Activated T-helper 2 cell treated with anti-CD3 and anti-CD28 coated beads, Interferon-gamma antibody, Interleukin-2, Interleukin-4, amounts not matched to agents 10 μg/mL and 5 μg/mL and 100 μg/mL, durations not matched to agents 14 hours and 24 hours and 36 hours (primary cell): ENCODE measurements at places on chromosomes 4 and X.

DNA sequence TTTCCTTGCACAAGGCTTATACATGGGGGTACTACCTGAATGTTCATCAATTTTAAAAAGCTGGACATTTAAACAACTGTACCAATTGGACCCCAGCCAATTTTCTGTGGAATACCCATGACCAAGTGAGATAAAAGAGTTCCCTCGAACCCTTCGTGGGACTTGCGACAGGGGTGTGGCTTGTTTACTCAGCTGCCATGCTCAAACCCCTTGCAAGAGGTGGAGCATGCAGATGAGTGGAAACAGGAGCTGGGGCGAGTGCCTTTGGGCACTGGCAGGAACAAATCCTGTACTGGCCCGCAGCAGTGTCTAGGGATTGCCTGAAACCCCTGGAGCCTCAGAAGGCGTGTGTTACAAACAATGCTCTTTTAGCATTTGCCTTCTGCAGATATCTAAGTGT, 144.2 kb downstream of the PDHA2 start:
- no peak for DNase-seq

DNA sequence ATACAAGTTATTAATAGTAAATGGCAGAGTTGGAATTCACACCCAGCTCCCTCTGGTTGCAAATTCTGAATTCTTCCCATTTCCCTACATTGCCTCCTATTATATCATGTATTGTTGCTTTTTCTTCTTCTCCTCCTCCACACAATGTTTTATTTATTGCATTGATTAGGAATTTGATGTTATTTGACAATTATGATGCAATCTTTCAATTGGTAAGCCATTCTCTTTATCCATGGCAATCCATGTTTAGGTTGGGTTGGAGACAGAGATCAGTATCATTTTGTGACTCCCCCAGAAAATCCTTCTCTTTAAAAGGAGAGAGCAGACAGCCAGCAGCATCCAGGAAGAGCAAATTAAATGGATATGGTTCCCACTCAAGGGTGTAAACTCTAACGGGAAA, 30.5 kb downstream of the TTC29 start:
- DNase-seq = no peak

DNA sequence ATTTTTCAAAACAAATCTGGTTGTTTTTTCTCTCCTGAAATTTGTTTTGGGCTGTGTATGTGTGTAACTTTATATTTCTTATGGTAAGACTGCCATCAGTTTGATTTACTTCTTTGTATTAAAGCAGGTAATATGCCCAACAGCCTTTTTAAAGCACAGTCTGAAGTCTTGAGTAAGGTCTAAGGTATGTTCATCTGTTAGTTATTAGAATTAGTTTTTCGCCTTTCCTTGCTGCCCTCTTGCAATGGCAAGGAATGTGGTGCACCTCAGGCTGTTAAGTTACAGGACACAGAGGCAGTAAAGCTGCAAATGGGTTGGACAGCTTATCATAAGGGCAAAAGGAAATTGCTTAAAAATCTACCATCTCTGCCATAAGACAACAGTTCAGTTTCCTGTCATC, 71.8 kb downstream of the METTL14 start:
- no peak for DNase-seq

DNA sequence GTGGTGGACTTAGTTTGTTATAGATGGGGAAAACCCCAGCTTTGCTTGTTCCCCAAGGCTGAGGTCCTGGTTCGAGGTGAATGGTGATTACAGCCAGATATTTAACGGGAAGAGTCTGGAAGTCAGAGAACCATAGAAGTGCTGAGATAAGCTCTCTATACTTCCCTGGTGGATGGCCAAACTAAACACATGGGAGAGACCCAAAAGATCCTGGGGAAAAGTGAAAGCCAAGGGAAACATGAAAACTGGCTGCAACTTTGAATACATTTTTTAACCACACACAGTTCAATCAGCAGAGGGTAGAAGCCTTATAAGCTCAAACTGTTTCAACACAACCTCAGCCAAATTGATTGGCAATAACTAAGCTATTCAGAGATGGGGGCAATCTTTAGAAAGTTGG, 29.3 kb upstream of the SRPX start:
- DNase-seq = no peak

DNA sequence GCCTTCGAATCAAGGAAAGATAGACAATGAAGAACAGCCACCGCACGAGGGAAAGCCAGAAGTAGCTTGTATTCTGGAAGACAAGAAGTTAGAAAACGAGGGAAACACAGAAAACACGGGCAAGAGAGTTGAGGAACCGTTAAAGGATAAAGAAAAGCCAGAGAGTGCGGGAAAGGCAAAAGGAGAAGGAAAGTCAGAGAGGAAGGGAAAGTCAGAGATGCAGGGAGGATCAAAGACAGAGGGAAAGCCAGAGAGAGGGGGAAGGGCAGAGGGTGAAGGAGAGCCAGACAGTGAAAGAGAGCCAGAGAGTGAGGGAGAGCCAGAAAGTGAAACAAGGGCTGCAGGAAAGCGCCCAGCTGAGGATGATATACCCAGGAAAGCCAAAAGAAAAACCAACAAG, 1.4 kb downstream of the TCEAL2 start:
- DNase-seq = no peak

DNA sequence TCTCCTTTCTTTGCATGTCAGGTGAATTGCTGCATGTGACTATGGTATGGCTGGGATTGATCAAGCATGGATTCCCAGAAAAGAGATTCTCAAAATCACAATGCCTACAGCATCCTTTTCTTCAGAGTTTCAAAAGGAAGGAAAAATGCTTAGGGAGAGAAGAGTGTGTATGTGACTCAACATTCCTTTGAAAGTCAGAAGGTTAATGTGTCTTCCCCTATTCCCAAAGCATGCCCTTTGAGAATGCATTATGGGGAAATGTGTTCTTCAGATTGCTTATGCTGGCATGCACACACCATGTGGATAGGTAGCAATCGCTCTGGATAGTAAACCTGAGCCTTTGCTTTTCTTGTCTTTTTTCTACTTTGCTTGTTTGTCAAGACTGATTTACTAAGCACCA, 78.5 kb downstream of the ELOVL6 start:
- no peak for DNase-seq

DNA sequence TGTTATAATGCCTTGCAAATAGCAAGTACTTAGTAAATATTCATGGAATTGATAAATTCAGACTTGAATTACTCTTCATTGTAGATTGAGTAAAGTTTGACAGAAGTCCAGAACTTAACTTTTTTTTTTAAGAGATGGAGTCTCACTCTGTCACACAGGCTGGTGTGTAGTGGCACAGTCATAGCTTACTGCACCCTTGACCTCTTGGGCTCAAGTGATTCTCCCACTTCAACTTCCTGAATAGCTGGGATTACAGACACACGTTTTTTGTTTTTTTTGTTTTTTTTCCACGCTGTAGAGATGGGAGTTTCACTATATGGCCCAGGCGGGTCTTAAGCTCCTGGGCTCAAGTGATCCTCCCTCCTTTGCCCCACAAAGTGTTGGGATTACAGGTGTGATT, 32.1 kb downstream of the UBE2K start:
- DNase-seq = no peak

GRCh38 chr4:39706741-39707511, 9.0 kb downstream of the UBE2K start:
- DNase-seq = no peak

DNA sequence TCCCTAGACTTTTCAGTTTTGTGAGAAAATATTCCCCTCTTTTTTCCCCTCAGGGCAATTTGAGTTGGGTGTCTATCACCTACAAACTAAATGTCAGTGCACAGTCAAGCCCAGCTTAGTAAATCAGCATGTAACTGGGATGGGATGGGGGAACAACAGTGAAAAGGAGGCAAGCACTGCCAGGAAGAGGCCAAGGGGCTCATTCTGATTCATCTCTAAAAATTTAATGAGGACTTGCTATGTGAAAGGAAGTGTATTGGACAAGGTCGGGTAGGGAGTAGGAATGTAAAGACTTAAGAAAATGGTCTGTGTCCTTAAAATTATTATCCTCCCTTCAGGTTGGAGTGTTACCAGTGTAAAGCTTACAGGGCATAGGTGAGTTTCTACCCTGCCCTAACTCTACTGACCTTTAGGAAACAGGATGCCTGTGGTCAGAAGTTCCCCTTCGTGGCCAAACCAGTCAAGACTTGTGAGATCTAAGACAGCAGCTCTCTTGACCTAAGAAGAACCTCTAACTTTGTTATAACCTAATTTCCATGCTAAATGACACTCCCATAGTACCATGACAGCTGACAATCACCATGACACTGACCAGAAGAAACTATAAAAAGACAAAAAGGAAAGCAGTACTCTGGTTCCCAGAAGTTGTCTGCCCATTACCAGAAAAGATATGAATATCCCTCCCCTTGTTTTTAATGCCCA, 194.4 kb upstream of the LDB2 start:
- DNase-seq = no peak

DNA sequence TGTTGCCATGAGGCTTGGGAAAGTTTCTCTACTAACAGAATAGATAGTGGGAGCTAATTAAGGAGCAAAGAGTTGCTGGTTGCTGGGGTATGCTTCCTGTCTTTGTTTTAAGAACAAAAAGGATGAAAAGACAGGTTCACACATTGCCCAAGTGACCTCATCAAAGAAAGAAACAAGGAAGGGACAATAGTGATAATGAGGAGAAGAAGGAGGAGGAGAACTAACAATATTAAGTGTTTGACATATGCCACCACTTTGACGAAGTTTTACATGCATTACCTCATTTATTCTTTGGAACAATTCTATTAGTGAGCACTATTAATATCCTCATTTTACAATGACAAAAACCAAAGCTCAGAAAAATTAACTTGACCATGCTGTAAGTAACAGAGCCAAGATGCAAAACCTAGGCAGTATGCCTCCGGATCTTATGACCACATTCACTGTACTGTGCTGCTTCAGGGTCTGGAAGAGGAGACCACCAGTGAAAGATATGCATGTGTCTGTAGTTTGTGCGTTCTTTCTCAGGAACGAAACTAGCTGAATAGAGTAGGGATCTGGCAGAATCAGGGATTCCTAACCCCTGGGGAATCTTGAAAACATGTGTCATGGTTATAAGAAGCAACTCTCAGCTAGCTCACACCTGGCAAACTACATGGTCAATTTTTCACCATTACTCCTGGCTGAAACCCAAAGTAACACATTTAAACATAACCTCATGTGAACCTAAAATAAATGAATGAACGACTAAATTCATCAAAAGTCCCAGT, 83.8 kb downstream of the MOSPD2 start:
- DNase-seq = no peak

GRCh38 chr4:166499820-166500219, 626.8 kb downstream of the TLL1 start:
- DNase-seq = no peak

GRCh38 chrX:19555236-19555635, 39.9 kb upstream of the MAP3K15 start:
- DNase-seq = no peak

- DNase-seq = no peak
Measured at GRCh38 chr4:138680256-138680655, 335.3 kb upstream of the NOCT start.

DNA sequence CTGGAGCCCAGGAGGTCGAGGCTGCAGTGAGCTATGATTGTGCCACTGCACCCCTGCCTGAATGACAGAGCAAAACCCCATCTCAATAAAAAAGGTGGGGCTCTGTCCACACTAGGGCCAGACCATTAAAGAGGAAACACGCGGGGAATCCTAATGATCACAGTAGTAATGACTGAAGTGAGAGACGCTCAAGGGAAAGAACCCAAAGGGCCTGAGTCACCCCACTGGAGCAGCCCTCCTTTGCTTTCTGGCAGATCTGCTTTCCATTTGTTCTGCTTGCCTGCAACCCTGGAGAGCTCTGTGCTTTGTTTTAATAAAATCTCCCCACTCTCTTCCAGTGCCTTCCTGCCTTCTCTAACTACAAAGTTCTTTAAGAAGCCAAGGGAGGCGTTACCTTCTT, 5.0 kb downstream of the TFDP3 start:
- no peak for DNase-seq

DNA sequence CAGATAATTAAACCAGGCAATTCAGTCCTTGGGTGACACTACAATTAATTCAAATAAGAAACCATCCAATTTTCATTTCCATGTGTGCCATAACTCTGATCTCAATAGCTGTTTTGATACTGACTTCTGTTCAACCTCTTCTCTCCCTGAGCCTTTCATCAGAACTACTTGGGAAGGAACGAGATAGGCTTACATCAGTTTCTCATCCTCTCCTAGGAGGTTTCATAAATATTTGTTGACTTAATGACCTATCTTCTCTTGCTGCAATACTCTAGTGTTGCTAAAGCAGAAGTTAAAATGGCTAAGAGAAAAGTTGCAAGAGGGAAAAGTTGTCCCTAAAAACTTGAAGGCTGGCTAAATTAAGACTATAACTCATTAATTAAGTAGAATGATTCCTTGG, 41.8 kb downstream of the PRKG2 start:
- no peak for DNase-seq

- no peak for DNase-seq
Measured at GRCh38 chr4:3531318-3531878, 824 bp downstream of the LRPAP1 start.

GRCh38 chr4:17293901-17294300, 218.0 kb downstream of the QDPR start:
- no peak for DNase-seq

- no peak for DNase-seq
Measured at GRCh38 chr4:134636338-134637051, 434.9 kb upstream of the PABPC4L start.

- DNase-seq = no peak
Measured at GRCh38 chr4:52956691-52957090, 94.6 kb downstream of the RASL11B start.

DNA sequence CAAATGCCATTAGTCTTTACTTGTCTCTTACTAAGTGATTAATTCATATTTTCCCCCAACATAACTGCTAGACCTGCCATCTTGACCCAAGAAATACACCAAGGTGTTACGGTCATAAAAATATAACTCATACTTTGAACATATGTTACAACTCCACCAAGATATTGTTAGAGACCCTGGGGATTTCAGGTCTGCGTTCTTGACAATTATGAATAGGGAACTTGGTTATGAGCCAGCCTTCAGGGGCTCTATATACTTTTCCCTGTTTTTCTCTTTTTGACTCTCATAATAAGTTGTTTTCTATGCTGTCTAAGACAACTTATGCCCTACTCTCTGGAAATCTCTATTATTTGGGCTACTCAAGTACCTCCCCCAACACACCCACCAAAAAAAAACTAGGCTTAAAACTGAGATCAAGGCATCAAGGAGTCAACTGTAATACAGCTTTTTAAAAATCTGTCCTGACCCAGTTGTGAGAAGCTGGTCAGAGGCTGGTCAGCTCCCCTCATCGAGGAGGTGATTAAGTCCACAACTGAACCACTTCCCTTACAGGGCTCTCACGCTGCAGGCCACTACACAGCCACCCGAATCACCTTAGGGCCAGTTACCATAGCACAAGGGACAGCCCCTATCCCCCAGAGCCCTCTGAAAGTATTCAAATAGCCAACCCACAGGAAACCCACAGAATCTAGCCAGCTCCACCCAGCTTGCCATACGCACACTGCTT, 10.5 kb upstream of the TLR3 start:
- DNase-seq = no peak

DNA sequence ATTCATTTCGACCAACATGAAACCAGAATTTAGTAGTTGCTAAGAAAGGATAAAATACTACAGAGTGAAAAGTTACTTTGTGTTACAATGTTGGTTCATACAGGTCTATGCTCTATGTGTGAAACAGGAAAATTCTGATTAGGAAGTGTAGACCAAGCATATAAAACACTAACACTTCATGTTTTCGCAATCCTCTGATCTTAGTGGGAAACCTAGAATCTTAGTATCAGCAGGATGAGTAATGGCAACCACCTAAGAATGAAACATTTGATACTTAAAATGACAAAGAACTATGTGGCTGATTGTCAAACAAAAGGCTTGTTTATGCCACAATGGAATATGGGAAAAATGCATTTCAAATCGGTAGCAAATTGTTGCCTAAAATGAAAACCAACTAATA, 116.1 kb downstream of the AMMECR1 start:
- no peak for DNase-seq

GRCh38 chr4:101172369-101172768, 175.0 kb downstream of the PPP3CA start:
- no peak for DNase-seq
